Hematopoietic multipotent progenitor cell treated with erythropoietin and hydrocortisone succinate and interleukin-3 and kit ligand, for 8 days (in vitro differentiated cells): ENCODE measurements at places on chromosomes 13 and 19.

DNA sequence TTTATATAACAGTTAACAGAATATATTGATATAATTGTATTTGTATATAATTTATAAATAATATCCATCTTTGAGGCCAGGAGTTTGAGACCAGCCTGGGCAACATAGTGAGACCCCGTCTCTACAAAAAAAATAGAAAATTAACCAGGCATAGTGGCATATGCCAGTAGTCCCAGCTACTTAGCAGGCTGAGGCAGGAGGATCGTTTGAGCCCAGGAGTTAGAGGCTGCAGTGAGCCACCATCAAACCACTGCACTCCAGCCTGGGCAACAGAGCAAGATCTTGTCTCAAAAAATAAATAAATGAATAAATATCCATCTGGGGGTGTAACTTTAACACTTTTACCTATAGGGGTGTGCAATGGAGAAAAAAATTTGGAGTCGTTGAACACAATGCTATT lies 1.3 kb upstream of the SHFL start:
- no peak for DNase-seq

GRCh38 chr13:111652676-111653075 lies 332.2 kb downstream of the TEX29 start:
- no peak for DNase-seq

GRCh38 chr19:48844472-48844871 lies 8.2 kb upstream of the HSD17B14 start:
- peak; percentile 47 for DNase-seq

GRCh38 chr13:35231426-35231825 lies 245.1 kb downstream of the MAB21L1 start:
- no peak for DNase-seq

DNA sequence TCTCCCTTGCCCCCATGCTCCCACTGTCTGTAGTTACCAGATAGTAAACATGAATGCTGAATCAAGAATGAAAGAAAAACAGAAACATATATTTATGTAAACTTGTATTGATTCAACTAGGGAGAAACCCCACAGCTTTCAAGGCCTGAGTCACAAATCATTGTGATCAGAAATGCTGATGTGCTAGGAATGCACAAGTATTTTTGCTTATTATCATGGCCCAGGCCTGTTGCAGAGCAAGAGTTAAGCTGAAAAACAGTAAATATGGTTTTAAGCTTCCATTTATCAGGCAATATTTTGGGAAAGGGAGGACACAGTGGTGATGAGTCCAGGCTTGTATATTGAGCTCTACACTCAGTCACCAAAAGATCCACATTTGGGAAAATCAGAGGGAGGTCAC lies 669.6 kb downstream of the DIAPH3 start:
- DNase-seq = no peak

DNA sequence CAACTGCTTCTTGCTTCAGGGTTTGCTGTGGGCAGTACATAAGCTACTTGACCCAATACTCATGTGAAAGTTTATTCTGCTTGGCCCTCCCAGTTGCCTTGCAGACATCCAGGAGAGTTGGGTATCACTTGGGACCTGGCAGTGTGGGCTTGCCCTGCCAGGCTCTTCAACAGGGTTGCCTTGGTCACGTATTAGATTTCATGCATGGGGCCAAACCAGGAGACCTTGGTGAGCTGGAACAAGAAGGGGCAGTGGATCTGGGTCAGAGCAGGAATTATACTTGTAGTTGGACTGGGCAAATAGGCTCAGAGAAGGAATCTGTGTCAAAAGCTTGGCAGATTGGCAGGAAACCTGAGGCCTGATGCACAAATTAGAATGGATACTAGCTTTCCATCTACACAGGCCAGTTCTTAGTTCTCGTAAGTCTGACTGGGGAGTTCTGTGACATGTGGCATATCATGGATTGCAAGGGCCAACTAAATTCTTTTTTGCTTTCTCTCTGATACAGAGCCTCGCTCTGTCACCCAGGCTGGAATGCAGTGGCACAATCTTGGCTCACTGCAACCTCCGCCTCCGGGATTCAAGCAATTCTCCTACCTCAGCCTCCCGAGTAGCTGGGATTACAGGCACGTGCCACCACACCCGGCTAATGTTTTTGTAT lies 192.6 kb upstream of the SERP2 start:
- no peak for DNase-seq

- DNase-seq = no peak
Observed at GRCh38 chr19:13014101-13014920, 19.0 kb downstream of the NFIX start.
